Glutamatergic neuron (in vitro differentiated cells): ENCODE measurements at places on chromosomes 13 and 19. TPM values are rescaled to one million over a fixed set of nuclear protein-coding genes. Genes with fewer than 3 reads are reported as not detected.

The TMEM255B gene
- 13.8 TPM for total RNA-seq

The ZNF112 gene
- total RNA-seq = 7.6 TPM

The GPR32 gene
- not detected for total RNA-seq

- H3K27ac ChIP-seq = no peak overlapping the region
- DNase-seq = no peak
- peaks cover 21% of the 10 kb centered on the region for H3K27me3 ChIP-seq
- peaks cover 20% of the 10 kb centered on the region for H3K4me1 ChIP-seq
- H3K4me3 ChIP-seq = no peak overlapping the region
These were observed 7.9 kb downstream of the LIPE start for GRCh38 chr19:42419309-42419708.

The GRK1 gene
- 1.2 TPM for total RNA-seq

DNA sequence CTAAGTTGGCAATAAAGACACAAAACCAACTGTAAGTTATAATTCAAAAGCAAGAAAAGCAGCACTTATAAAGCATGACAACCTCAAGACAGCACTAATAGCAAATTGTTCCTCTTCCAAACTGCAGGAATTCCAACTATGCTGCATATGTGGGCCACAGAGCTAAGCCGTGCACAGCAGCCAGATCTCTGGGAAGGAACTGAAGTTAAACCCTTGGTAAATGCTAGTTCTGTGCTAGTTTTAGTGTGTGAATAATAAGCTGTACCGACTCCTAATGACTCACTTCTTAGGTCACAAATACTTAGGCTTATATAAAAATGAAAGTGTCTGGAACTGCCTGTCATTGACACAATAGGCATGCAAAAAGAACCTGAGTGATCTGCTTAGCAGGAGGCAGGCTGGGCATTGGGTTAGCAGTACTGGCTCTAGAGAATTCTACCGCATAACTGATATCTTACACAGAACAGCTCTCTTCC, 21.2 kb upstream of the GTF3A start:
- H3K36me3 ChIP-seq = no peaks in the 10 kb centered on the region
- H3K27ac ChIP-seq = no peak overlapping the region
- DNase-seq = no peak
- H3K27me3 ChIP-seq = no peaks in the 10 kb centered on the region

GRCh38 chr13:47437406-47437805, 540.6 kb upstream of the HTR2A start:
- H3K36me3 ChIP-seq = no peaks in the 10 kb centered on the region
- DNase-seq = no peak
- H3K4me1 ChIP-seq = no peaks in the 10 kb centered on the region
- no peak overlapping the region for H3K4me3 ChIP-seq

- H3K4me1 ChIP-seq = peaks cover 25% of the 10 kb centered on the region
- H3K27ac ChIP-seq = no peak overlapping the region
- DNase-seq = no peak
- no peaks in the 10 kb centered on the region for H3K36me3 ChIP-seq
- no peak overlapping the region for H3K4me3 ChIP-seq
These were observed 15.8 kb downstream of the PEPD start for GRCh38 chr19:33505823-33506222.

The VSTM1 gene
- not detected for total RNA-seq

The FLT1 gene
- 49.8 TPM for total RNA-seq

GRCh38 chr19:55228403-55229031, at the start of gene TMEM86B:
Gene TMEM86B, minus strand, starts transcription at chr19:55228763. Its CDS starts 22 bp downstream, at chr19:55228741.
- peaks cover 4% of the 10 kb centered on the region for H3K4me1 ChIP-seq
- no peak within 1 kb of the TSS for H3K27ac ChIP-seq
- H3K4me3 ChIP-seq = no peak within 1 kb of the TSS

GRCh38 chr13:66842766-66843165, 387.4 kb downstream of the PCDH9 start:
- no peak for DNase-seq
- H3K27ac ChIP-seq = no peak overlapping the region
- no peaks in the 10 kb centered on the region for H3K27me3 ChIP-seq
